ENCODE measurements at places on chromosomes 3 and 15.

- DNase-seq, result no peak
These were observed 73.9 kb upstream of the SLC24A5 start for GRCh38 chr15:48046813-48047438.

DNA sequence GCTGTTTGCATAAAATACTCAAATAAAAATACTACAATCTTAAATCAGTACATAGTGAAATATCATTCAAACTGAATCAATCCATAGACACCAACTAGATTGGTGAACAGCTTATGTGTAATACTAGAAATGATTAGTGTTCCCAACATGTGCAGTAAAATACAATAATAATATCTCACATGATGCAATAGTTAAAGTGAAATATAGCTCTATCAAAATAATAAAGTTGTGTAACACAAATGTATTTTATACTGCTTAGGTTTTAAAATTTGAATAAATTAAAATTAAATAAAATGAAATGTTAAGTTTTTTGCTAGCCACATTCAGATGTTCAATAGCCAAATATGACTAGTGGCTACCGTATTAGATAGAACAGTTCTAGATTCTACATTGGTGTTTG lies 714.1 kb downstream of the ZNF385D start:
- DNase-seq, result no peak

DNA sequence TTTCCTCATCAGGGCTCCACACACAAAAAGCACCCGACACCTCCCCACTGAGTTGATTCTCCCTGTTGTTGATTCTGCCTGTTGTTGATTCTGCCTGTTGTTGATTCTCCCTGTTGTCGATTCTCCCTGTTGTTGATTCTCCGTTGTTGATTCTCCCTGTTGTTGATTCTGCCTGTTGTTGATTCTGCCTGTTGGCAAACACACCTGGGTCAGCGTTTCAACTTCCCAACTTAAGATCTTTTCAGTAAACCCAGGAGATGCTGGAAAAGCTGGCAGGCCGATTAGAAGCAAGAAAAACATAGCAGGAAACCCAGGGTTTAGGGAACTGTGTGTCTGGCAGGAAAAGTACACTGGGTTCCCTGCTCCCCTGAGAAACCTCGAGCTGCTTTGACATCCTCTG lies 47.9 kb downstream of the TNK2 start:
- DNase-seq, result no peak

DNA sequence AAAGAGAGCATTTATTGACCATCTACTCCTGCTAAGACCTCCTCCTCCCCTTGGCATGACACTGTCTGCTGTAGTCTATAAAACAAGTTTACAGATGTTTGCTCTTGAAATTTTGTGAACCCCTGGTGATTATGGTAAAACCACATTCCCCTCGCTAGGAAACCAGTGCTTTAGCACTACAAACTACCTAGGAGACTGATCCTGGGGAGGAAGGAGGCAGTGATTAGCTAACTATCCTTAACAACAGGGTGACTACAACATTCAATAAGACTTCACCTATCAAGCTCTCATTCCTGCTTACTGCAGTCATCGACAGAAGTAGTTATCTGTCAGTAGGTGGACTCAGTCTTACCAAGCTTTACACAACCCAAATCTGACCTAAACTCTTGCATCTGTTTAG lies 371.3 kb downstream of the TUSC7 start:
- DNase-seq, result no peak

GRCh38 chr3:130825762-130826299 lies 68.1 kb upstream of the ATP2C1 start:
- DNase-seq, result no peak
